Progenitor cell of endocrine pancreas (in vitro differentiated cells): ENCODE measurements at places on chromosomes 7 and 10.
A peak's percentile ranks its signal among the peaks of the same experiment; 100 is the strongest.

DNA sequence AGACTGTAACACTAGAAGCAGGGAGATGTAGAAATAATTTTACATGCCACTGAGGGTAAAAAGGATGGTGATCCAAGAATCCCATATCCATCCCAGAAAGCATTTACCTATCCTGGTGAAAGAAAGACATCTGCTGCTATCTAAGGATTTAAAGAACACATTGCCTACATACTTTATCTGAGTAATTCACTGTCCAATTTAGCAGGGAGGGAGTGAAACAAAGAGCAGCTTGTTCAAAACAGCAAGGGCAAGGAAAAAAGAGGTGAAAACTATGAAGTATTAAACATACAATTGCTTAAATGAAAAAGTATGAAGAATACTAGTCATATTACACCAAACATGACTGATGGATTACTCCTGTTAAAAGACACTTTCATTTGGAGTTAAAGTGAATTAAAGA, 206.2 kb downstream of the PPP1R9A start:
- DNase-seq, result no peak

- DNase-seq, result no peak
These were observed 40.1 kb upstream of the STRIP2 start for GRCh38 chr7:129394101-129394500.

DNA sequence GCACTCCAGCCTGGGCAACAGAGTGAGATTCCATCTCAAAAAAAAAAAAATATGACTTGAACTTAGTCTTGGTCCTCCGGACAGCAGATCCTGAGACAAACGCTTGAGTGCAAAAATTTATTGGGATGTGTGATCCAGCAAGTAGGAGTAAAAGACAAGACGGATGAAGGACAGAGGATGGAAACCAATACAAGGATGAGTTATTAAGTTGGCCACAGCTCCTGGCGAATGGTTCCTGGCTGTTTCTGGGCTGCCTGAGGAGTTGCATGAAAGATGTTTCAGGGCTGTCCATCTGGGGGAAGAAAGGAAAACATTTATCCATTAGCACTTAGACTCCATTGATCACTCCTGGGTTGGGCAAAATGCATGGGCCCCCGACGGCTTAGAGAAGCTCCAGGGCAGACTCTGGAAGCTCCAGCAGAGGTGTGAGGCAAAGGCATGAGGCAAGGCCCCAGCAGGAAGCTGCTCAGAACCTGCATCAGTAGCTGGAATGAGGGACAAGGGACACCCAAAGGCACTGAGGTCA, 98.3 kb upstream of the ZNF438 start:
- no peak for DNase-seq

GRCh38 chr10:1932692-1933094, 195.4 kb upstream of the ADARB2 start:
- no peak for DNase-seq

GRCh38 chr7:41437257-41438196, 265.4 kb downstream of the INHBA start:
- DNase-seq, result no peak

- DNase-seq, result no peak
These were observed 18.0 kb downstream of the PURB start for GRCh38 chr7:44867073-44867995.

DNA sequence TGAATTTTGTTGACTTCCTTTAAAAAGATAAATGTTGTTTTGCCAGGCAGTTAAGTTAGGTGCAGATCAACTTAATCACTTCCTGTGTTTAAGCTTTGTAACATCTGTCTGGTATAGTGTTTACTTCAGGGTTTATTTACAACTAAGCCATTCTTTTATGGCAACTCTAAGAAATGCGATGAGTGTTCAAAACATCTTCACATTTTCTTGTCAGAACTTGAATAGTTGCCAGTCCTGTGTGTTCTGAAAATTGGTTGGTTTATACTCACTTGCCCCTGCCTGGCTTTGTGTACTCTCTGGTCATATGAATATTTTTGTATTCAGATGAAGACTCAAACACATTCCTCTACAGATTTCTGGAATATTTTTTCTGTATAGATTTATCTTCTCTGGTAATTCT, 327.2 kb downstream of the MDFIC start:
- DNase-seq, result no peak

GRCh38 chr10:80509108-80509402, 28.6 kb upstream of the SH2D4B start:
- no peak for DNase-seq

- no peak for DNase-seq
These were observed 56.9 kb downstream of the ZNF92 start for GRCh38 chr7:65430344-65431186.

DNA sequence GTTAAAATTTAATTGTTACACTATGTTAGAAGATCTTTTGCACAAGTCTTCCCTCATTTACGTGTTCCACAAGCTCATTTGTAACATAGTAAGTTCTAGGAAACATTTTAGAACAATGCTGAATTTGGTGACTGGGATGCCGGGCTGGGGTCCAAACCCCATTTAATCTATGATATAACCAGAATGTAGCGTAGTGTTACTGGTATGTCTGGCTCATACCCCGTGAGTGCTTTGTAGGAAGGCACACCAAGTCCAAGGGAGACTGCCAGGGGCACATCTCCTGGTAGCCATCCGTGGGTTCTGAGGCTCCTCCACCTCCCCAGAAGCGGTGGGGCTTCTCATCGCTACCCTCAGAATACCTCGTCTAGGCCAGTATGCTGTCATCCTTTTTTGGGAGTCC, 21.3 kb upstream of the TMEM236 start:
- DNase-seq, result no peak

- peak; percentile 58 for DNase-seq
These were observed at the start of gene ELMO1 for GRCh38 chr7:37448636-37449361. ELMO1 (minus strand) TSS chr7:37448864; CDS start chr7:37342690, 106,174 bp downstream.

DNA sequence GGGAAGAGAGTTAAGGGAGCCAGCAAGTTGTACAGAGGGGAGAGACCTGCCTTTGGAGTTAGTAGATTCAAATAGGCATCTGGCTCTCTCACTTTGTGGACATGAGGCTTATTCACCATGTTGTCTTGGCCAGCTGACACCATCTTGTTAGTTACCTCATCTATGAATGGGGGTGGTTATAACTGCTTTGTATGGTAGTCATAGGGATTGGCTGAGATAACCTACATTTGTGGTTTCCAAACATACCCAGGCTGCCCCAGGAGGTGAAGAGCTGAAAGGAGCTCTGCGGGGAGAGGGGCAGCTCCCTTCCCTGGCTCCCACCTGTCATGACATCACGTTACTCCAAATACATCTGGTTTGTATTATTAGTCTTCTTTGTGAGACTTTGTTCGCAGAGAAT, 393.3 kb upstream of the AUTS2 start:
- no peak for DNase-seq

- DNase-seq, result no peak
These were observed 31.1 kb upstream of the RHEB start for GRCh38 chr7:151550656-151551286.

DNA sequence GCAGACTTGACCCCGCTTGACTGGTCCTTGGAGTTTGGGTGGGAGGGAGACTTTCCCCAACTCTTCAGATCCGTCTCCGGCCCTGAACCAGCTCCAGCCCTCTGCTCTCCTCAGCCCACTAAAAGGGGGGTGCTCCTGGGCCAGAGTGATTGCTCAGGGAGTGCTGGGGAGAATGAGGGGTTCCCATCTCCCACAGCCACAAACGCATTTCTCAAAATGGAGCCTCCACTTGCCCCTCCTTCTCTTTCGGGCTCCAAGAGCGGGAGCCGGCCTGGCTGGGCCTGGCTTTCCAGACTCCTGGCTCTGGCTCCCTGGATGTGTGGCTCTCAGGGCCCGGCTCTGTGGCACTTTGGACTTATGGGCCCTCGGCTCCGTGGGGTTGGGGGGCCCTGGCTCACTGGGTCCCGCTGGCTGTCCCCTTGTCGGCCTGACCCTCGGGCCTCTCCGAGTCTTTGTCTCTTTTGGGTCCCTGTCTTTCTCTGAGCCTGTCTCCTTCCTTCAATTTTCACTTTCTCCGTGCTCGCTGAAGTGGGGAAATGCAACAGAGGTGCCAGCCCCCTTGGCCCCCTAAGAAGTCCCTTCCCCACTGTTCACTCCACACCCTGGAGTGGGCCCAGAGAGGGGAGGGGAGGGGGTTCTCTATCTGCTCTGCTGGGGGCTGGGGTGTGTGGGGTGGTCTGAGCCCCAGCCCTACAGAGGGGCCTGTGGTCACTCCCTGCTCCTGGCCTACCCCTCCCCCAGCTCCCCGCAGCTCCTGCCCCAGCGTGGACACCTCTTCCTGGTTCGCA, 713 bp downstream of the LZTS2 start:
- no peak for DNase-seq

DNA sequence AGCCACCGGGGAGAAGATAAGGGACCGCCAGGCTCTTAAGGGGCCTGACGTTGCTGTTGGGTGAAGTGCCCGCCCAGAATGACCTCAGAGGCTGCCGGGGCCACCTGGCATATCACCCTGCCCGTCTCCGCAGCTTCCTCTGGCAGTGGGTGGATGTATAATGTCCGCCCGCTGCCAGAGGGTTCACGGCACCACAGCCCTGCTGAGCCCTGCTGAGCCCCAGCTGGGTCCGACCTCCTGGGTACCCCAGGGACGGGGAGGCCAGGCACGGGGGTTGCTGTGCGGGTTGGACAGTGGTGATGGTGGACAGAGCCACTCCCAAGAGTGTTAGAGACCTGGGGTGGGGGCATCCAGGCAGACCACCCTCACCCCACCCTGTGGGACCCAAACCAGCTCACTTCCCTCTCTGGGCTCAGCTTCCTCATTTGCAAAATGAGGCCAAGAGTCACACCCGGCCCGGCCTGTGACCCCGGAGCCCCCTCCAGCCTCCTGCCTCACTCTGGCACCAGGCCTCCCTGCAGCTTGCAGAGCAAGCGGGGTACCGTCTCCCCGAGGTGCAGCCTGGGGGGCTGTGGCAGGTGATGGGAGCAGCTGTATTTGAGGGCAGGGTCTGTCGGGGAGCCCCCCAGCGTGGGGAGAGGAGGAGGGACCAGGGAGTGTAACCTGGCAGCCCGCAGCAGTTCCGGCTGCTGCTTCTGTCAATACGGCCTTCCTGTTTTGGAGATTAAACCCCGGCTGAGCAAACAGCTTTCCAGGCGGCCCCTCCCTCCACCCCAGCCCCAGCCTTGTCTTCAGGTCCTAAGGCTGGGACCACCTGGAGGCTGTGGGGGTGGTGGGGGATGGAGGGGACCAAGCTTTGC, 8.4 kb upstream of the LFNG start:
- DNase-seq, result no peak

- no peak for DNase-seq
These were observed 88.0 kb downstream of the TMEM178B start for GRCh38 chr7:141161550-141162535.

- no peak for DNase-seq
These were observed 122.9 kb upstream of the SEMA3A start for GRCh38 chr7:84317536-84317935.

- DNase-seq, result peak; percentile 25
These were observed 99.7 kb downstream of the PAXIP1 start for GRCh38 chr7:154903083-154903731.

DNA sequence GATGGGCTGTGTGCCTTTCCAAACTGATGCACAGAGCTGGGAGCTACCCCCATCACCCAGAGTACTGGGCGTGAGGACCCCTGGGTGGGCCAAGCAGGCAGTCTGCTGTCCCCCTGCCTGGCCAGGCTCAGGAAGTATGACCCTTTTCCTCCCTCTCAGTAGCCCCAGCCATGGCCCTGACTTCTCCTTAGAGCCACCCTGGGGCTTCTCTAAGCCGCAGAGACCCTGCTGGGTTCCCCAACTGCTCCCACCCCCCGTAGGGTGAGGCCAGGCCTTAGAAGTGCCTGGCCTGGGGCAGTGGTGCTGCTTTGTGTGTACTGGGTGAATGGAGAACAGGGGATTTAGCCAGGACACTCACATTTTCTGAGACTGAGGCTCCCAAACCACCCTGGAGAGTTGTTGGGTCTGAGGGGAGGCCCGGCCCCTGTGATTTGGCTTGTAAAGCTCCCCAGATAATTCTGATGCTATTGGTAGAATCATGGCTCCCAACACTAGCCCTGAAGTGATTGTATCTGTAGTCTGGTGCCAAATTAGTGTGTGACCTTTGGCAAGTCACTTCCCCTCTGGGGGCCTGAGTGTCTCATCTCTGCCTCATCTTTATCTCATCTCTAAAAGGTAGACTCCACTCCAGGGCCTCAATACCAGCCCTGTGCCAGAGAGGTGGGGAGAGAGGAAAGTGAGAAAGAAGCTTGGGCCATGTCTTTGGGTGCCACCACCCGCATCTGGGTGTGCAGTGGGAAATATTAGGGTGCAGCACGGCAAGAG, 99.7 kb upstream of the PPIF start:
- no peak for DNase-seq

DNA sequence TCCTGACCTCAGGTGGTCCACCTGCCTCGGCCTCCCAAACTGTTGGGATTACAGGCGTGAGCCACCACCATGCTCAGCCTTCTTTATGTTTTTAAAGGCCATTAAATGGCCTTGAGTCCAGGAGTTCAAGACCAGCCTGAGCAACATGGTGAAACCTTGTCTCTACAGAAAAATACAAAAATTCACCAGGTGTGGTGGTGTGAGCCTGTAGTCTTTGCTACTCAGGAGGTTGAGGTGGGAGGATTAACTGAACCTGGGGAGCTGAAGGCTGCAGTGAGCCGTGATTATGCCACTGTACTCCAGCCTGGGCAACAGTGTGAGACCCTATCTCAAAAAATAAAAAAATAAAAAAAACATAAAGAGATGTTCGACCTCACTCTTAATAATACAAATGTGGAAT, 11.0 kb downstream of the SMO start:
- DNase-seq, result no peak

DNA sequence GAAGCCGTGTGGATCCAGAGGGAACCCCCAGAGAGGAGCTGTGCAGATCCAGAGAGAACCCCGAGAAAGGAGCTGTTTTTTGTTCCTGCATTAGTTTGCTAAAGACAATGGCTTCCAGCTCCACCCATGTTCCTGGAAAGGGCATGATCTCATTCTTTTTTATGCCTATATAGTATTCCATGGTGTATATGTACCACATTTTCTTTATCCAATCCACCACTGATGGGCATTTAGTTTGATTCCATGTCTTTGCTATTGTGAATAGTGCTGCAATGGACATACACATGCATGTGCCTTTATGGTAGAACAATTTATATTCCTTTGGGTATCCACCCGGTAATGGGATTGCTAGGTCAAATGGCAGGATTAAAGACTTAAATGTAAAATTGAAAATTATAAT, 95.4 kb upstream of the RHEB start:
- no peak for DNase-seq

DNA sequence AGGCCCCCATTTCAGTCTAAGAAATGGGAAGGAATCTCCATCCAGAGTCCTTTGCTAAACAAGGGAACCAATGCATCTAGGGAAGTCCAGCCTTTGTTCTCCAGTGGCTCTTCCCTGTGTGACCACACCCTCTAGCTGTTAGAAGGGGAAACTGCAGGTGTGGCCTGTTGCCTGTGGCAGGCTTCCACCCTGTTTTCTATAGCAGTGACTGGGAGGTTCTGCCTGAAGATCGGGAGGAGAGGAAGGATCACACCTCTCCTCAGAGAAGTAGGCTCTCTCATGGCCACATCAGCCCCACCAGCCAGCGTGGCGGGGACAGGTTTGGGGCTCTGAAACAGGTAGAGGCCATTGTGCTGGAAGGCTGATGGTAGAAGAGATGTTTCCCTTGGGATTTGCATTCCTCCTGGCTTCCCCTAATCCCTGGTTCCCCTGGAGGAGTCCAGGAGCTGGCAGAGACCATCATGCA, 47.7 kb upstream of the TRIM8 start:
- DNase-seq, result no peak

GRCh38 chr7:44368885-44369284, 43.5 kb upstream of the CAMK2B start:
- DNase-seq, result no peak
